ENCODE measurements at places on chromosomes 13 and 19. TPM values are rescaled to one million over a fixed set of nuclear protein-coding genes. Genes with fewer than 3 reads are reported as not detected.

OVOL3 gene
- total RNA-seq: not detected

PROZ gene
- total RNA-seq: not detected

ZNF44 gene
- total RNA-seq: 1.6 TPM

PALM3 gene
- not detected for total RNA-seq

CNN1 gene
- total RNA-seq: 93.9 TPM

KIR2DL1 gene
- not detected for total RNA-seq

TUBA3C gene
- total RNA-seq: not detected

ZNF560 gene
- not detected for total RNA-seq

FXYD7 gene
- total RNA-seq: not detected

GPR12 gene
- not detected for total RNA-seq

FCGBP gene
- under 0.01 TPM for total RNA-seq

FCER2 gene
- total RNA-seq: not detected

ZNF808 gene
- total RNA-seq: 12.8 TPM

ZNF69 gene
- 2.6 TPM for total RNA-seq

STK11 gene
- 61.6 TPM for total RNA-seq

ADGRE3 gene
- total RNA-seq: not detected

BRCA2 gene
- total RNA-seq: 14.7 TPM

CDKN2D gene
- total RNA-seq: 28.1 TPM

RAP2A gene
- 42.9 TPM for total RNA-seq

TEX101 gene
- not detected for total RNA-seq

PTPRS gene
- 66.6 TPM for total RNA-seq

CPT1C gene
- 0.05 TPM for total RNA-seq

GPC5 gene
- total RNA-seq: not detected

PPP1R13L gene
- 5.1 TPM for total RNA-seq

DAZAP1 gene
- 131 TPM for total RNA-seq

CEACAM21 gene
- not detected for total RNA-seq

GJB6 gene
- not detected for total RNA-seq

MYO1F gene
- total RNA-seq: 0.37 TPM

DKKL1 gene
- 0.75 TPM for total RNA-seq

CYP4F2 gene
- not detected for total RNA-seq

LRP3 gene
- 2.1 TPM for total RNA-seq

ZNF420 gene
- total RNA-seq: 0.18 TPM

ZNF681 gene
- total RNA-seq: 0.13 TPM

NLRP4 gene
- total RNA-seq: not detected

SLC10A2 gene
- total RNA-seq: not detected

PRRG2 gene
- not detected for total RNA-seq

PDX1 gene
- not detected for total RNA-seq

DEDD2 gene
- total RNA-seq: 15.9 TPM

C2CD4C gene
- total RNA-seq: not detected

WDFY2 gene
- total RNA-seq: 3.3 TPM

SLC17A7 gene
- not detected for total RNA-seq

NR1H2 gene
- 32.4 TPM for total RNA-seq

CCNA1 gene
- 0.39 TPM for total RNA-seq

RASGRP4 gene
- total RNA-seq: not detected

C1QTNF9B gene
- not detected for total RNA-seq

SHISA7 gene
- total RNA-seq: not detected

ZNF841 gene
- 13.6 TPM for total RNA-seq

RYR1 gene
- total RNA-seq: not detected

ONECUT3 gene
- total RNA-seq: not detected

KLHL1 gene
- total RNA-seq: not detected

SLC1A6 gene
- not detected for total RNA-seq

MUC16 gene
- total RNA-seq: not detected
